ENCODE measurements at places on chromosomes 13 and 19. TPM values are rescaled to one million over a fixed set of nuclear protein-coding genes. Genes with fewer than 3 reads are reported as not detected.

Gene CCDC159
- 43.4 TPM for polyA plus RNA-seq

Gene TRPM4
- 33.3 TPM for polyA plus RNA-seq

Gene SMAD9
- polyA plus RNA-seq, result 33.7 TPM

Gene SLC10A2
- polyA plus RNA-seq, result 0.66 TPM

Gene SIGLECL1
- not detected for polyA plus RNA-seq

Gene GNG8
- polyA plus RNA-seq, result 1.5 TPM

Gene CD37
- polyA plus RNA-seq, result 42.7 TPM

Gene ZNF304
- 14.7 TPM for polyA plus RNA-seq

Gene ACTMAP
- 22.5 TPM for polyA plus RNA-seq

Gene CDX2
- not detected for polyA plus RNA-seq

Measured in left renal pelvis (tissue), 4 donors.